ENCODE measurements at places on chromosomes 12 and 14.
A peak's percentile ranks its signal among the peaks of the same experiment; 100 is the strongest.

GRCh38 chr12:2297004-2297403 lies 244.2 kb downstream of the CACNA1C start:
- no peak for DNase-seq

GRCh38 chr14:33793398-33794110 lies 157.3 kb downstream of the EGLN3 start:
- DNase-seq = no peak

DNA sequence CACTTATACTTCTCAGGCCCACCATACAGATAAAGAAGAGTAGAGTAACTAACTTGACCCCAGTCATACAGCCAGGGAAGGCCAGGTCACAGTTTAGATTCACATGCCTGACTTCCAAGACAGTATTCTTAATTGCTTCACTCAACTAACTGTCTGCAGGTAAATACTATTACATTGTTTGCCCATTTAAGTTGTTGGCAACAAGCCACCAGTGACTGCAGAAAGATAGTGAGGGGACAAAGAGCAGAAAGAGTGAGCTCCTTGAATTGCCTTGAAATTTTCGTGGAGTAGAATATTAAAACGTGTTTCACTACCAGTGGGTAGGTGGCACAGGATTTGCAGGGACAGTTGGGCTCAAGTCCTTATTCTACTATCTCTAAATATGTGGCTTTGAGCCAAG lies 146.3 kb upstream of the RMST start:
- no peak for DNase-seq

DNA sequence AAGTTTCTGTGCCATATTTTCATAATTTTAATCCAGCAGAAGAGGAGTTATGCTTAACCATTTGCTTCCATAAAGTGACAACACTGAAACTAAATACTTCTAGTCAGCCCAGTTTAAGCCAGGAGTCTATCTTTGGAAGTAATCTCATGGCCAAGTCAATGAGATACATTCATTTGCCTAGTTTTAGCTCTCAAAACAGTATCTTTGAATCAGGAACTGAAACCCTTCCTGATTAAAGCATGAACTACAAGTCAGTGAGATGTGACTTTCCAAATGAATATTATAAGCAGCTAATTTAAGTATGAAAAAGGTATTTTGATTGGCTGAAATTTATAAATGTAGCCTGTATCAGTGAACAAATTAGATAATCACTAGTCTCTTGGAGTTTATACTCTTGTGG lies 491.5 kb downstream of the SLC6A15 start:
- no peak for DNase-seq

DNA sequence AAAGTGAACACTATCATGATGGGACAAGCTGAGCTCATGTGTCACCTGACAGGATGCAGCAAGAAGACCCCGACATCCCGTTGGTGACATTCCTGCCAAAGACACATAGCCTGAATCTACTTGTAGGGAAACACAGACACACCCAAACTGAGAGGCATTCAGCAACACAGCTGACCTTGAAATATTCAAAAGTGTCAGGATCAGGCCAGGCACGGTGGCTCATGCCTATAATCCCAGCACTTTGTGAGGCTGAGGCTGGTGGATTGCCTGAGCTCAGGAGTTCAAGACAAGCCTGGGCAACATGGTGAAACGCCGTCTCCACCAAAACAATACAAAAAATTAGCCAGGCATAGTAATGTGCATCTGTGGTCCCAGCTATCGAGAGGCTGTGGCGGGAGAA lies 232.0 kb upstream of the PLXNC1 start:
- DNase-seq = no peak

- DNase-seq = no peak
These were observed 12.2 kb downstream of the PTPN11 start for GRCh38 chr12:112430929-112431328.

DNA sequence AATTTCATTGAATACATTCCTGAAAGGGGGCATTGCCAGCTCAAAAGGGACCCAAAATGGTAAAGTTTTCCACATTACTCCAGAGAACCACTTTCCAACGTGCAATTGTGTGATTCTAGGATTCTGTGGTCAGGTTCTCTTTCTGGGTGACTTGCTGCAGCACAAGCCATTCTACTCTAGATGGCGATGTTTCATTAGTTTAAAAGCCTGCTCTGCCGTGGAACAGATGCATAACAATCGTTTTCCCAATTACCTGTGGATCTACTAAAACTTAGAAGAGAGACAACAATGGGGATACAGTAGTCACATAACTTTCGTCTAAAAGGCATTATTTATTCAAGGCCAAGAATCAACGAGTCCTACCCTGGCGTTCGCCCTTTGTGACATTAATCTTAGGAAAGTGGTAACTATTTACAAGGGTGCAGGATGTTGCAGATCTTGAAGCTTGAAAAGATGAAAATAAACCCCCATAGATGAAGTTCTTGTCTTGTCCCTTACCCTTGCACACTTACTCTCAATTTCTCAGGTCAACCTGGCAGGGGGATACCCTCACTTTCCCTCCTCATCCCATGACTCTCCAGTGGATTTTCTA lies 400.9 kb downstream of the SNAPC1 start:
- DNase-seq = no peak

DNA sequence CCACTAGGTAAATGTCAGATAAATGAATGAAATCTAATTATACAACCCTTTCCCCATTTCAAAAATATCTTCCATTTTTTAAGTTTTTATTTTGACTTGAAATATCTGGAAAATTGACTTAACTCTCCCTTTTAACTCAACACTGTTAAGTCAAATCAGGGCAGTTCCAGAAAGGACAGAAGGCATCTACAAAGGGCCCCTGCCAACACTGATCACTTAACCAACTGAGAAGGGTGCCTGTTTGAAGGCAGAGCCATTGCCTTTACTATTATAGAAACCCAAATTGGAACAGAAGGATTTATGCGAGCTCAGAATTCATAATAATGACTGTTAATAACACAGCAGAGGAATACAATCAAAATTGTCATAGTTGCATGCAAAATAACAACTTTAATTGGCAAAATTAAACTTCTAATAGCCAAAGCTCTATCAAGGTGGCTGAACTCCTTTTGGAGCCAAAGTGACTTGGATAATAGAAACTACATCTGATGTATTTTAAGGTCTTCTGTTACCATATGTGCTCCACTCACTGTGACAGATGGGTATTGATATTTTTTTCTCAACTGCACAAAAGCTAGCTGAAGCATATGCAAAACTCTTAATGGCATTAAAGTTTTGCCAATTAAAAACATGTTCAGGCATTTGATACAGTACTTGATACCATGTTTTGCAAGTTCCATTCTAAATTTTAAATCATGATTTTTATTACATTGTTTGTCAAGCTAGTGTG lies 383.8 kb downstream of the NOVA1 start:
- DNase-seq = no peak

DNA sequence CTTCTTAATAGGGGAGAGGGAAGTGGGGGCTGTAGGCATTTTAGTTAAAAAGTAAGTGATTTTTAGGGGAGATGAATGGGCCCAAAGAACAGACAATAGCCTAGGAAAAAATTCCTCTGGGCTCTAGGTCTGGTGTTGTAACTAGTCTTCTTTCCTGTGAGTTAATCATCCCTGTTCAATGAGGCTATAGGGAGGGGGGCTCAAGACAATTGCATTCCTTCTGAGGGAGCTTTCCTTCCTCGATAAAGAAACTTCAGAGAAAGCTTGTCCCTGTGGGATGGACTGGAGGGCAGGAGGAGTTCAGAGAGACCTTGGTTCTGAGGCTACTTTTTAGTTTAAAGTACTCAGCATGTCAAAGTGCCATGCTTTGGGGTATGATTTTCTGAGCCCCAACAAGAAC lies 127.2 kb downstream of the BBS10 start:
- no peak for DNase-seq

GRCh38 chr14:34498684-34499412 lies 36.8 kb upstream of the SPTSSA start:
- DNase-seq = no peak

DNA sequence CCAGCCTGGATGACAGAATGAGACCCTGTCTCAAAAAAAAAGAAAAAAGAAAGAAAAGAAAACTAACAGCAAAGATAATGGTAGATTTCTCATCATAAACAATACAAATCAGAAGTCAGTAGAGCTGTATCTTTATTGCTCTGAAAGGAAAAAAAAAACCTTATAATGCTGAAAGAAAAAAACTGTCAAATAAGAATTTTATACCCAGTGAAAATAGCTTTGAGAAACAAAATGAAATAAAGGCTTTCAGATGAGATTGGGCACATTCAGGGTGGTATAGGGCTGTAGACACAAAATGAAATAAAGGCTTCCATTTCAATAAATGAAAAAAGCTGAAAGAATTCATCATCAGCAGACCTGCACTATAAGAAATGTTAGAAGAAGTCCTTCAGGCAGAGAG lies 105.0 kb upstream of the FOXN3 start:
- no peak for DNase-seq

GRCh38 chr12:15756822-15757221 lies 32.4 kb downstream of the EPS8 start:
- DNase-seq = no peak

DNA sequence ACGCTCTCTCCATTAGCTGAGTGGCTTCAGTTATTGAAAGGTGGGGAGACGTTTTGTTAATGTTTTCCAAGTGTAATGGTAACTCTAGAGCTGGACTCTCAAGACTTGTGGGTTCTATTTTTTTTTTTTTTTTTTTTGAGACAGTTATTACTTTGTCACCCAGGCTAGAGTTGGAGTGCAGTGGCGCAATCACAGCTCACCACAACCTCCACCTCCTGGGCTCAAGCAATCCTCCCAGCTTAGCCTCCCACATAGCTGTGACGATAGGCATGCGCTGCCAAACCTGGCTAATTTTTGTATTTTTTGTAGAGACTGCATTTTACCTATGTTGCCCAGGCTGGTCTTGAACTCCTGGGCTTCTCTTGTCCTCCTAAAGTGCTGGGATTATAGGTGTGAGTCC lies 26.2 kb downstream of the ATF1 start:
- DNase-seq = no peak

DNA sequence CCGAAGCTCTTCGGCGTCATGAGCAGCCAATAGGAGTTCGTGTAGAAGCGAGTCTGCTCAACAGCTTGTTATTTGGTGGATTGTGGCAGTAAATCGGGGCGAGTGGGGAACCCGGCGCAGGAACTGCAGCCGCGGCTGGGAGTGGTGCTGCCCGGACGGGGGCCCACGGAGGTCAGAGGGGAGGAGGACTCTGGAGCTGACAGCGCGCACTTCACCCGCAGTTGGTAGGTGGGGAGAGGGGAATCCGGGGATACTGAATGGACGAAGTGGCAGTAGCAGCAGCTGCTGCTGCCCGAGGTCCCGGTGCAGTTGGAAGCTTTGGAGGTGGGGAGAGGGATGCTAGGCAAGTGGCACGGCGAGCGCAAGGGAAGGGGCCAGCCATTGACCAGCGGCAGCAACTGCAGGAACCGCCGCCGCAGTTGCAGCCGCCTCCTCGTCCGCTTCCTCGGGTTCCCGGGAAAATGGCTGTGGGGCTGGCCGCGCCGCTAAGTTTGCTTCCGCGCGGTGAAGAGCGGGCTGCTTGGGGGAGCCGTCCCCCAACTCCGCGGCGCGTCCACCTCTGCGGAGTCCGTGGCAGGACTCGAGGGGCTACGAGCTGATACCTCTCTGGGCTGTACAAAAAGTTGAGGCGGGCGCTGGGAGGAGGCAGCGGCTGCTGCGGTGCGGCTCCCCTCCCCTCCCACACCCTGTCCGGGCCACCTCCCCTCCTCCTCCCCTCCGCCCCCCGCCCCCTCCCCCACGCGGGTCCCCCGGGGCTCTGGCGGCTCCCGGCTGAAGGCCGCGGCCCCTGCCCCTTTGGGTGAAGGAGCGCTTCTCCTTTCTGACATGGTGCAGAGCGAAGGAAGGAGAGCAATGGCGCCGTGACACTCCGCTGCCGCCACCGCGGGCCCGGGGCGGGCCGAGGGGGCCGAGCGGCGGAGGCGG lies at the start of gene ARID4A:
TSS of gene ARID4A (plus strand) at position 79 of the 924 bp plus-strand sequence. CDS start 1,300 bp downstream, outside the sequence.
- DNase-seq = peak; percentile 80

GRCh38 chr12:25401547-25402345 lies 151.0 kb upstream of the KRAS start:
- DNase-seq = no peak

GRCh38 chr12:79247494-79247893 lies 382.9 kb downstream of the SYT1 start:
- no peak for DNase-seq

DNA sequence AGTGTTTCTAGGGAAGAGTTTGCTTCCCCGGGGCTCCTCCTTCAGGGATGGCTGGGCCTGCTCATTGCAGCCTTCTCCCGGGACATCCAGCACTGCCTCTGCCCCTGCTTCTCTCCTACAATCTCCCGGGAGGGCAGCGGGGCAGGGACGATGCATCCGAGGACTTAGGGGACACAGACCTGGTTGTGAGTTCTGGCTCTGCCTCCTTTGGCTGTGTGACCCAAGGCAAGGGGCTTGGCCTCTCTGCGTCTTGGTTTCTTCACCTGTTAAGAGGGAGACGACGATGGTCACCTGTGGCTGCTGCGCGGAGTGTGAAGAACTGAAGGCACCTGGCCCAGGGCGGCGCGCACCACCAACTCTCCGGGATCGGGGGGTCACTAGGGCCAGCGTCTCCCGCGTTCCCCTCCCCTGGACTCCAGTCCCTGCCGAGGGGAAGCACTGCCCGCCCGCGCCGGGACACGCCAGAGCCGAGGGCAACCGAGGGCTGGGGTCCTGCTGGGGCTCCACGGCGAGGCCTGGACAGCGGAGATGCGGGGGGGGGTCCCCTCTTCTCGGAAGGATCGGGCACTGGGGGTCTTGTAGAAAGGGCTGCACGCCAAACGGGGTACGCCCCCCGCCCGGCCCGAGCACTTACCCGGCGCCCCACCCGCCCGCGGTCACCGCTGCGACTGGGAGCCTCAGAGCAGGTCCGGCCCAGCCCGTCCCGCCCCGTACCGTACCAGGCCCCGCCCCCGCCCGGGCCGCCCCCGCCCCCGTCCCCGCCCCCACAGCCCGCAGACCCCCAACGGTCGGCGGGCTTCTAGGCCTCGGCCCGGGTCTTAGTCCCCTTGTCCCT lies at the start of gene HVCN1:
TSS of gene HVCN1 (minus strand) at position 670 of the 835 bp plus-strand sequence. CDS start 5,870 bp downstream, outside the sequence.
- no peak for DNase-seq

DNA sequence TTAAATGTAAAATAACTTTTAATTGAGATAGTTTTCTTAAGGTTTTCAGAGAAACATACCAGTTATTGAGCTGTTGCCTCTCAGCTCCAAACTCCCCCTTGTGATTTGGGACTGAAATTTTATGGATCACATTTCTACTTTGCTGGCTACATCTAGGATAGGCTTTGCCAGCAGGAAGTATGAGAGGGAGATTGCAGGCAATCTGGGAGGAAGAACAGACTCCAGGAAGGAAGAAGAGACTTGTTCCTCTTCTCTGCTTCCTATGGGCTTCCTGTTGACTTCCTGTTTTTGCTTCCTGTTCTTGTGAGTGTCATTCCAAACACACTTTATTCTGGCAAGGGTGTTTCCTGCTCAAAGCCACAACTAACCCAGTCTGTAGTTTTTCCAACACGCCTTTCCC lies 312.9 kb downstream of the ITPR2 start:
- no peak for DNase-seq

GRCh38 chr14:34452258-34452822 lies 9.7 kb downstream of the SPTSSA start:
- DNase-seq = no peak

GRCh38 chr12:26488351-26488750 lies 293.0 kb downstream of the SSPN start:
- no peak for DNase-seq

- DNase-seq = no peak
These were observed 31.3 kb downstream of the ACTN1 start for GRCh38 chr14:68947802-68948201.

GRCh38 chr14:36134038-36134437 lies 42.5 kb downstream of the PTCSC3 start:
- no peak for DNase-seq

Data from activated CD8-positive, alpha-beta memory T cell treated with anti-CD3 and anti-CD28 coated beads, Interleukin-2, amount 50 U/mL, for 48 hours (primary cell).